ENCODE measurements at places on chromosomes 2 and 18. TPM values are rescaled to one million over a fixed set of nuclear protein-coding genes. Genes with fewer than 3 reads are reported as not detected.

The HOXD11 gene
- not detected for total RNA-seq

The CNDP1 gene
- not detected for total RNA-seq

The WDR35 gene
- 15.0 TPM for total RNA-seq

The HOXD9 gene
- total RNA-seq: 22.5 TPM

The NEU2 gene
- not detected for total RNA-seq

The CCDC150 gene
- 6.2 TPM for total RNA-seq

The IL1R2 gene
- total RNA-seq: not detected

The DSC3 gene
- total RNA-seq: 0.33 TPM
